Fibroblast of skin of back (primary cell): ENCODE measurements at places on chromosomes 2 and 18.

- DNase-seq = no peak
Observed at GRCh38 chr18:11570073-11570588, 39.3 kb upstream of the SLC35G4 start.

GRCh38 chr2:159077869-159078268 lies 109.4 kb downstream of the TANC1 start:
- no peak for DNase-seq

DNA sequence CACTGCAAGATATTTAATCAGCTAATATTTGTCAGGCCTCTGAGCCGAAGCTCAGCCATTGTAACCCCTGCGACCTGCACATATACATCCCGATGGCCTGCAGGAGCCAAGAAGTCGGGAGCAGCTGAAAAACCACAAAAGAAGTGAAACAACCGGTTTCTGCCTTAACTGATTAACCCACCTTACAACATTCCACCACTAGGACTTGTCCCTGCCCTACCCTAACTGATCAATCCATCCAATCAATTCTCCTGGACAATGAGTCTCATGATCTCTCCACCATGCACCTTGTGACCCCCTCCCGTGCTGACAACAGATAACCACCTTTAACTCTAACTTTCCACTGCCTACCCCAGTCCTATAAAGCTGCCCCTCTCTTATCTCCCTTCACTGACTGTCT lies 945.4 kb upstream of the GYPC start:
- no peak for DNase-seq

DNA sequence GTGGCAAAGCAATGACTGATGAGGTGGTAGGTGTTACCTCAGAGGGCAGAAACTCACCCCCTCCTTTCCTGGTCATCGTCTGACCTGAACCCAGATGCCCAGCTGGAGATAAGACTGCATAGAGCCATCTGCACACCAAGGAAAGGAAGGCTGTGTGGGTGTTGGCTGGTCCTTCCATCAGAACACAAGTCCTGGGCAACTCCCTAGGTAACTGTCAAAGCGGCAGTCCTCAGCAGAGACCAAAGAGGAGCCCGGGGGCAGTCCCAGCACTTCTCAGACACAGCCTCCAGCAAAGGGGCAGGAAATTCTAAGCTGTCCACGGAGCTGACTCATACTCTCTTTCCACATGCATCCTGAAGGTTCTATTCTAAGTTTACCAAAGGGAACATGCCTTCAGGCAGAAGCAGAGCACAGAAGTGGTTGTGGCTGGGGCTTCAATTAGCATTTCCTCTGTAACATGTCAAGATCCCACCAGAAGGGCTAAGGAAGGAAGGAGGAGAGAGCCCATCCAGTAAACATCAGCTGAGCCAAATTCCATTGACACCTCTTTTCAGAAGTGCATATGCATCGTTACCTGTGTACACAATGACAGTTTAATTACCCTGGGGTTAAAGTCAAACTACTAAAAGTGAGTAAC lies 54.7 kb downstream of the SPRED2 start:
- peak; percentile 89 for DNase-seq

DNA sequence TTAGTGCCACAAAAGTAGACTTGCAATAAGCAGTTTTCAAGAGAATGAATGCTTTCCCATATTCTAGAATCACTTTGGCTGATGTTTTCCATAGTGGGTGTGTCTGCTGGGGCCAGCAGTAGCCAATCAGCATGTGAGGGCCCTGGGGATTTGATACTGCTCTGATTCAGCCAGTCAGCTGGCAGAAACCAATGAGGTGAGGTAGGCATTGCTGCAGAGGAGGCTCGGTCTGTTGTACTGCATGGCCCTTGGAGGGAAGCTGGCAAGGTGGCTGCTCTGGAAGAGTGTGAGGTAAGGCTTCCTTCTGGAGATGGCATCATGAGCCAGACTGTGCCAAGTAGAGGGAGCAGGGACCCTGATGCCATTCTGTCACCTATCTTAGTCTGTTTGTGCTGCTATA lies 22.7 kb downstream of the TMEM87B start:
- no peak for DNase-seq

- DNase-seq = no peak
Observed at GRCh38 chr2:60972889-60973656, 44.4 kb upstream of the PEX13 start.

DNA sequence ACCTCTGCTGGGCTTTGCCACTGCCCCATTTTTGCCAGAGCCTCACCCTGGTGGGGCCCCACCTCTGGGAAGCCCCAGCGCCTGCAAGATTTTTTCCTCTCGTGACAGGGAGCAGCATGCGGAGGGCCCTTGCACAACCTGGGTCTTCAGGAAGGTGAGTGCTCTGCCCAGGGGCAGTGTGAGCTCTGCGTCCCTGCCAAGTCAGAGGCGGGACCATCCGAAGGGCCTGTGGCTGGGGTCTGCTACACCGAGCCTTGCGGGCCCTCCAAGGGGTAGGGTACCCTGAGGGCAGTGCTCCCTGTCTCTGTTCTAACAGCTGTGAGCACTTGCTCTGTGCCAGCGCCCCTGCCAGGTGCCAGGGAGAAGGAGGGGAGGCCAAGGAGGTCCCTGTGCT lies 5.8 kb upstream of the ODC1 start:
- no peak for DNase-seq

GRCh38 chr2:92326-92725 lies 46.0 kb upstream of the FAM110C start:
- DNase-seq = no peak

GRCh38 chr2:43024515-43025011 lies 201.8 kb downstream of the ZFP36L2 start:
- DNase-seq = peak; percentile 67

GRCh38 chr2:224909885-224910573 lies 132.2 kb downstream of the DOCK10 start:
- DNase-seq = peak; percentile 76

DNA sequence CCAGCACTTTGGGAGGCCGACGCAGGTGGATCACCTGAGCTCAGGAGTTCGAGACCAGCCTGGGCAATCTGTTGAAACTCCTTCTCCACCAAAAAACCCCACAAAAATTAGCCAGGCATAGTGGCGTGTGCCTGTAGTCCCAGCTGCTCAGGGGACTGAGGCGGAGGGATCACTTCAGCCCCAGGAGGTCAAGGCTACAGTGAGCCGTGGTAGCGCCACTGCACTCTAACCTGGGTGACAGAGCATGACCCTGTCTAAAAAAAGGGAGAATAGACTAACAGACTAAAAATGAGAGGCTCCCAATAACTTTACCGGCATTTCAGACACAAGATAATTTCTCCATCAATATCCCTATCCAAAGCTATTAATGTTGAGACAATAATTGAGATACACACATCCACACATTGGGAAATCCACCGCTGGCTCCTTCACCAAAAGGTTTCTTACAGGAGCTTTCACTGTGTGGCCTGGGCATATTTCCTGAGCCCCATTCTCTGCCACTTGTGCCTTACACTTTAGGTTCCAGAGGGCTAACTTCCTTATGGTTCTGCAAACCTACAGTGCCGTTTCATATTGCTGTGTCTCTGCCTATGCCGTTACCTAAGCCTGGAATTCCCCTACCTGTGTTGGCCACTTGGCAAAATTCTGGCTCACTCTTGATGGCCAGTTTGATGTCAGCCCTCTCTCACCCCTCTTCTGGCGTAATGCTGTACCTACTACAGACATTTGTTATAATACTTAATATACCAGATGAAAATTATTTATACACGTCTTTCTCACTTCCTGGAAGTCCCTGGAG lies 115.8 kb upstream of the ZFP36L2 start:
- no peak for DNase-seq

GRCh38 chr2:10452956-10453904 lies 5.1 kb upstream of the ODC1 start:
- no peak for DNase-seq

DNA sequence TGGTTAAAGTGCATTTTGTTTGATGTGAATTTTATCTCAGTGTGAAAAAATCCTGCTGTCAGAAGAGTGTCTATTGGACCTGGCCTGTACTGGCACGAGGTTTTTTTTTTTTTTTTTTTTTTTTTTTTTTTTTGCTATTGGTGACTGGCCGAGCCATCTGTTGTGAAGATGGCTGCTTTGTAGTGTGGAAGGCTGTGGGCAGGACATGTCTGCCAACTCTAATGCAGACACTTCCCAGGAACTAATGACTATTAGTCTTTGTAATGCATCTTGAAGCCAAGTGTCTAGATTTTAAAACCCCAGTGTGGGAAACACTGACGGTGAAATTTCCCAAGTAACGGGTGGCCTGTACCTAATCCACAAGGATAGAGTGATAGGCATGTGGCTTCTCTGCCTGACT lies 34.3 kb downstream of the ZAP70 start:
- DNase-seq = peak; percentile 30

DNA sequence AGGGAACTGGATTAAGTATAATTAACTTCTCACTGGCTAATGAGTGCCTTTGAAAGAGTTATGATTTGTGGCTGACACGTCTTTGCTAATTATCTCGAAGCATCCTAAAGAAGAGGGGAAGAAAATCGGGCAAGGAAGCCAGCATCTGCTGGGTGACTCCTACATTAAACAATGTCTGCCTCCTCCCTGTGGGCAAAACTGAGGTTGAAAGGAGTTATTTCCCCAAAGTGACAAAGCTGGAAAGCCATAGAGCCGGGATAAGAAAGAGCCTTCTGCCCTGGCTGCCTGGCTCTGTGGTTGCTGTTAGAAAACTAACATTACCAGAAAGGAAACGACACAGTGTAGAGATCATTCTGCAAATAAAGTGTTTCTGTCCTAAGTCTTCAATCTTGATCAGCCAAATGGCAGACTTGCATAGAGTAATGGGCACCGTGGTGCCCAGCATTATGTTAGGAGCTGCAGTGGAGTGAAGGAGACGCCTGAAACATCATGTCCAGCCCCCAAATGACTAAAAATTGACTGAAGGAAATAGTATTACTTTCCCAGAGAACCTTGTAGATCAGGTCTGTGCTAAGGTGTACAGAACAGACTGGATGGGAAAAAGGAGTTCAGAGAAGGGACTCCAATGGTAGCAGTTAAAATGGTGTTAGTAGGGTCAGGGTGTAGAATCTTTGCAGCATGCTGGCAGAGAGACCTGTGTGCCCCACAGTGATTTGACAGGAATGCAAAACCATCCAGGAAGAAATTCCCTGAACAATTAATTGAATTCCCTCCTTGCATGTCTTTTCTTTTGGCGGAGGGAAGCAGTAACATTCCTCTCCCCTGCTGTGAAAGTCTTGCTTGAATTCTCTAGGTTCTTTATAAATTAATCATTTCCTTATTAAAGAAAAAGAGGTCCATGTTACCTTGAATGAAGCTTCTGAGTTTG lies 44.4 kb downstream of the ALPK2 start:
- DNase-seq = peak; percentile 95

DNA sequence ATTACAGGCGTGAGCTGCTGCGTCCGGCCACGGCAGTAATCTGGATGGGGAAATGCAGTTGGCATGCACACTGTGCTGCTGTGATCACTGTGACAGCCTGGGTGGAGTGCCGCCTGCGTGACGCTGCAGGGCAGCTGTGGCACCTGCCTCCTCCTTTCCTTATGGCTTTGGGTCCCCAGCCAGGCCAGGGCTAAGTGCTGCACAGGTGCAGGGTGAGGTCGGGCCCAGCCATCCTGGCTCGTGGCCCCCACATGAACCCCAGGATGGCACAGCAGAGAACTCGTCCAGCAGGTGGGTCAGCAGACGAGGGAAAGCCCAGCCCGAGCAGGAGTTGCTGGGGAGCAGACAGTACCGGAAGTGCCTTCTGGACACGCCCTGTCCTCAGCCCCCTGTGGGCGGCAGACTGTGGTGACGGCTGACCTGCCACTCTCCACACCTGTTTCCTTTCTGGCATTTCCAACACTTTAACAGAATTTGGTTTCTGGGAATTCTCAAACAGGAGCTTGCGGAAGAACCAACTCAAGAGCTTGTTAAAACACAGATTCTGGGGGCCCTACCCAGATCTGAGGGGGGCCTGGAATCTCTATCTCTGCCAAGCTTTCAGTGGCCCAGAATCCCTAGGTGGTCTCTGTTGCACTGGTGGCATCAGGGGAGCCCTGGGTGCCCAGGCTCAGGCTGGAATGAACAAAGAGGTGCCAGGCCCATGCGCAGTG lies 16.9 kb downstream of the HS1BP3 start:
- no peak for DNase-seq

DNA sequence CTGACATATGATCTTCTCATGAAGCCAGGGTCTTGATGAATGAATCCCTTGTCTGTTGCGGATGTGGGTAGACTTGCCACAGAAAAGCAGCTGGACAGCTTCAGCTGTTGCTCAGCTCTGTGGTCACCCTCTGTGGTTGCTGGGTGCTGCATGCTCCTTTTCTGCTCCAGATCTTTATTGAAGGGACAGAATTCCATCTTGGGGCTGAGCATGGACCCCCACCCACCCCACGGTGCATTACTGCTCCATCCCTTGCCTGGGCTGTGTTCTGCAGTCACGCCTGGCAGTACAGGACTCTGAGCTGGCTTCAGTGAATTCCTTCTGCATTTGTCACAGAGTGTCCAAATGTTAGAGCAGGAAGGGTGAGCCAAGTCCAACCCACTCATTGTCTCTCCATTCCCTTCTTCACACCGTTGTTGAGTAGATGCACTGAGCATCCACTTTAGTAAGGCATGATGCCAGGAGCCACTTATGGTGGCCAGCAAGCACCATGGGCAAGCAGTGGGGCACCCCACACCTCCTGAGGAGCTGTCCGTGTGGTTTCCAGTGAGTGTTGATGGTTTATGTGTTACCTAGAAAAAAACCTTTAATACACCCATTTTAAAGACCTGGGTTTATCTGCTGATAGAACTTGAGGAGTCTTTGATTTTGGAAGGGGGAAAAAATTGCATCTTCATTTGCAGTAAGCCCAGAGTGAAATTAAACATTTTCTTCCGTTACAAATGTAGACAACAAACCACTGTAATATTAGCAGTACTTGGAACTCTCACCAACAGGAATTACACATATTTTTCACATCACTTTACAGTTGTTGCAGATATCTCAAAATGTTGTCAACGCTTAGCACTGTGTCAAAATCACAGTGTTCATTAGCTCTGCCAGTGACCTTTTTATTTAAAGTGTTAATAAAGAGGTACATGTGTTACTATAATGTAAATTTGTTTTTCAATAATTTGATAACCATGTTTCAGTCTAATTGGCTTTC lies 14.7 kb upstream of the ITGB6 start:
- DNase-seq = peak; percentile 96

DNA sequence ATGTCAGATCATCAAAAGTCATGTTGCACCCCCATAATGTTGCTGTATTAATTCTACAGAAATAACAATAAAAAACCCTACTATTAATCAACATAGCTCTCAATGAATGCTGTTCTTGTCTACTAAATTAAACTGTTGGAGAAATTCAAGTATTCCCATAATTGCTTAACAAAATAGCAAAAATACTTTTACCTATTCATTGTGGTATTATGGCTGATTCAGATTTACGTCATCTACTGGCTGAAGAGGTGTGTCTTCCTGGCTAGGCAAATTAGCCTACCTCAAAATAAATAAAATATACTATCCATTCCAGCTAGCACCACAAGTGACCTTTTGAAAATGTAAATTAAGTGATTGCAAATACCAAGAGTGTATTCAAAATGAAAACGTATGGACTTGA lies 249.4 kb downstream of the MEIS1 start:
- DNase-seq = no peak

GRCh38 chr18:37383846-37384595 lies 181.6 kb downstream of the CELF4 start:
- DNase-seq = no peak
